ENCODE measurements at places on chromosomes 2 and 18.

DNA sequence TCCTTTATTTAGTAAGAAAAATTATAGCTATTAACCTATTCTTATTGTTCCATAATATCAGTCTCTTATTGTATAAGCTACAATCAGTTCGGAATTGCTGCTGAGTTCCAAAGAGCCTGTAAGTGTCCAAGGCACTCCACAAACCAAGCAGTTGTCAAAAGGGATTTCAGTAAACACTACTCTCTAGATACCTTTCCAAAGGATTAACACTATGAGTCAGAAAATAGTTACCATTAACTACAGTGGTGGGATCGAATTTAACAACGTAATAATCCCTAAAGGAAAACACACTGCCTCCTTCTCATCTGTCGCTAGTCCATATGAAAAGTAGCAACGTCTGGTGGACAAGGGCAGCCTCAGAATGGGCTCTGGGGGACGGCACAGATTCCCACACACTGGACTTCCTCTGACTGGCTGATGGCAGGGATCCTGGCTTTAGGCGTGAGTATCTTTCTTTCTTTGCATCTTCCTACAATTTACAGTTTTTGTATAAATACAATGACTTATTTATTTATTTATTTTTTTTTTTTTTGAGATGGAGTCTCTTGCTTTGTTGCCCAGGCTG lies 8.8 kb downstream of the TGFBRAP1 start:
- DNase-seq = no peak

DNA sequence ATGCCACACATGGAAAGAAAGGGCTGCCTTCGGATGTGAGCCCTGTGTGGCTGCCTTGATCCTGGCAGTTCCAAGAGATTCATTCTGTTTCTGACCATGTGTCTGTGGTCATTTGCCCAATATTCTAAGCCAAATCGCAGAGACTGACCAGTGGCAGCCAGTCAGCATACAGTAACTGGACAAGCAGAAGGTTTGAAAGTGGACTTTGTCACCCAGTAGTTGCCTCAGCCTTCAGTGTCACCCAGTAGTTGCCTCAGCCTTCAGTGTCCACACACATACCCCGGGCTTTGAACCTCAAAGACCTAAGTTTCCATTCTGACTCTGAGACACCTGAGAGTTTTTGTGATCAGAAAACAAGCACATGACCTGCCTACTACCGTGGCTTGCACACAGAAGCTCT lies 5.0 kb downstream of the RFX8 start:
- DNase-seq = no peak

GRCh38 chr18:9690418-9691188 lies 17.5 kb upstream of the RAB31 start:
- DNase-seq = no peak

DNA sequence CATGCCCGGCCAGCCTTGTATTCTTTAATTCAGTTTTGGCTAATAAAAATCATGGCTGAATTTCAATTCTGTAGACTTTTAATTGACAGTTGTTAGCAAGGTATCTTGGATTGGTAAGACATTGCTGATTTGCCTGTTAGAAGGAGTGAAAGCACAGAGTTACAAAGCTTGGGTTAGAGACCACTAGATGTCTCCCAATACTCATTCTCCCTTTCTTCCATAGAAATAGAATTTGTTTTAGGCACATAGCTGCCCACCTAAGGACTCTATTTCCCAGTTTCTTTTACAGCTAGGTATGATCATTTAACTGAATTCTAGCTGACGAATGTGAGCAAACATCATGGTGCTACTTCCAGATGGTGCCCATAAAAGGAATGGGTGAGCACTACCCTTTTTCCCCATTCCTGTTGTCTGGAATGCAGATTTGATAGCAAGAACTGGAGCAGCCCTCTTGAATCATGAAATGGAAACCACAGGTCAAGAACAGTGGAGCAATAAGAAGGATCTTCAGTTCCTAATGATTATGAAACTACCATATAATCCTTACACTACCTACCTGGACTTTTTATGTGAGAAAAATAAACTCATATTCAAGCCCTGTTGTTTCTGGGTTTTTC lies 17.5 kb downstream of the PECR start:
- DNase-seq = peak; percentile 22

DNA sequence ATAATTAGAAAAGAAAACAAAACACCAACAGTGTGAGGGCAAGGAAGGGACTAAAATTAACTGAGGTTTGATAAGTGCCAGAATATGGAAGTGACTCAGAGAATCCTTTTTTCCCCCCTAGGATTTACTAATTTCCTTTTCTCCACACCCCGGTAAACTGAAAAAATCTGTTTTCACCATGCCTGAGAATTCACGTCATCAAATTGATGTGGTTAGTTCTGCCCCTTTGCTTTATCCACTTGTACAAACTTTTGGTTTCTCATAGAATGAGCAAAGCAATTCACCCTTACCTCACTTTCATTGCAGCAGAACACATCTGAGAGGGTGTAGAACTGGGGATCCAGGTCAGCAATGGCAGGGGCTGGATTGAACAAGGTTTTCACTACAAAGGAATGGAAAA lies 57.8 kb downstream of the RBKS start:
- DNase-seq = peak; percentile 87

DNA sequence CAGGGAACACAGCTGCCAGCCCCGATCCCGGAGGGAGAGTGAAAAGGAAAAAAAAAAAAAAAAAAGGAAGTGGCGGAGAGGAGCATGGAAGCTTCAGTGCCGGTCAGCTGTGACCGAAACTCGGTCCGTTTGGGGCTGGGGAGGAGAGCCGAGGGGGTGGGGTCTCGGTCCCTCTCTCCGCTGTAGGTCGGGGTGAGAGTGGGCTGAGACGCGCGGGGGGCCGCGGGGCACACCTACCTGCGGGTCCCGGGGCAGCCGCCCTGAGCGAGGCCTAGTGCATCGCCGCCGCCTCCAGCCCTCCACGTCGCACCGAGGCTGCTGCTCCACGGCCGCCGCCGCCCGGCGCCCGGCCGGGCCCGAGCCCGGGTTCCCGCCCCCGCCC lies 536 bp downstream of the VPS54 start:
- peak; percentile 72 for DNase-seq

DNA sequence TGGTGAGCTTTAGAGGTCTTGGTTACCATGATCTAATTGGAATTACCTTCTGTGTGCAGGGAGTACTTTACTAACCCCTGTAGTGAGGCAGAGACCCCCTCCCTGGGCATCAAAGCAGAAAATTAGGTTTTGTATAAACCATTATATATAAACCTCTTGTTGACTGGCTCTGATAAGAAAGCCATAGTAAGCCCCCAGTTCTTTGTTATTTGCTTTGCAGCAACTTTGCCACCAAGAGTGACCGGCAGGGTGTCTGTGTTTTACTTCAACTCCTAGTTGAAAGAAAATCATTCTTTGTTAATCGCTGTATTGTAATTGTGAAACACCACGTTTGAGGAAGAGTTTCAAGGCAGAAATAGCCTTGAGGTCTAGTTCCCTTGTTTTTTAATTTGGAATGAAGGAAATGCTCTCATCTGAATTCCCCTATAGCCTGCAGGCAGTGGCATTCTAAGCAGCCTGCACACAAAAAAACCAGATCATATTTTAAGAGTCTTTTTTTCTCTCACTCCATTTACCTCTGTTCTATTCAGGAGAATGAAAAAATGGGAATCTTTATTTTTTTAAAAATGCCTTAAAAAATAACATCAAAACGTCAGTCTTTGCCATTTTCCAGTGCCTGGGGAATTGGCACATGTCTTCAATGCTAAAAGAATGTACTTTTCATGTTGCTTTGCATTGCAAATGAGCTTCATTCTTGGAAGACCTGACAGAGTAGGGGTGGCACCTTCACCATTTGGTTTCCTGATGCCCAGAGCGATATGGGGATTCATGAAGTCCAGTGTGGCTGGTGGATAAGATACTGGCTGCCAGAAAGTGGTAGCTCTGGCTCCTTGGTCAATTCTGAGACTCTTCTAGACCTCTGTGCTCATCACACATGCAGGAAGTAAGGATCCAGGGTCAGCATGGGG lies 338.1 kb downstream of the SLC4A3 start:
- no peak for DNase-seq

DNA sequence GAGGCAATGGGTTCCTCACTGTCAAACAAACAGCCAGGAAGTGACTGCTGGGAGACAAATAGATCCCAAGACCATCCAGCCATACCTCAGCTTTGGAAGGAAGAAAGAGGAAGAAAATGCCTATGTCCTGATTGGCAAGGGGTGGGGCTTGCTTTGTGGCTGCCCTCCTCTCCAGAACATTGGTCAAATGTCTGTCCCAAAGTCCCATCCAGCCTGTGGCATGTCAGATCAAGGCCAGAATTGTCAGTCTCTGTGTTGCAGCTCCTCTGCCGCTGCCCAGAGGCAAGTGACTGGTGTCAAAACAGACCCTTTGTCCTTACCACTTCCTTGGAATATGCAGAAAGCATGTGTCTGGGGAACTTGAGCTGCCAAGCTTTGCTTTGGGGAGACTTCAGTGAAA lies 63.0 kb upstream of the SMAD2 start:
- DNase-seq = peak; percentile 32

DNA sequence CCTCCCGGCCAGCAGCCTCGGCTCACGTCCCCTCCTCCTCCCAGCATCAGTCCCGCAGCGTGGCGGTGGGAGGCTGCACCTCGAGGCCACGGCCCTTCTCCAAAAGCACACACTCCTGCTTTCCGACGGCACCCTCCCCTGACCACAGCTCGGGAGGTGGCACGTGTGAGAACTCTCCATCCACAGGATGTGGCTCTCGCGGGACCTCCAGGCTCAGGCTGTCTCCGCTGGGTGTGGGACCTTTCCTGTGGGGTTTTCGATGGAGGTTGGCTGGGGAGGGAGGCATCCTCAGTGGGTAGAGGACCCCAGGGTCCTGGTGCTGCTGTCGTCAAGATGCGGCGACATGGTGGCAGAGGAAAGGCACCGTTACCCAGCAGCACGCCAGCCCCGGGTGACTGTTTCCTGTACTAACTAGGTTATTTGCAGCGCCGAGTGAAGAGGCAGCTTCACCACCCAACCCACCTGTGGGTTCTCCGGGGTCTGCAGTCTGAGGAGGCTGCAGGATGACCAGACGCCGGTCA lies 42.8 kb upstream of the KCNG2 start:
- DNase-seq = no peak

GRCh38 chr18:60976976-60977375 lies 356.3 kb upstream of the CDH20 start:
- DNase-seq = no peak

- no peak for DNase-seq
These were observed 145.5 kb upstream of the ITGA6 start for GRCh38 chr2:172281648-172282570.

- DNase-seq = peak; percentile 71
These were observed 47.5 kb downstream of the EML4 start for GRCh38 chr2:42216694-42217093.

- no peak for DNase-seq
These were observed 812 bp downstream of the SOWAHC start for GRCh38 chr2:109614715-109615636.

- DNase-seq = no peak
These were observed 24.9 kb downstream of the COPS9 start for GRCh38 chr2:240111253-240111652.

DNA sequence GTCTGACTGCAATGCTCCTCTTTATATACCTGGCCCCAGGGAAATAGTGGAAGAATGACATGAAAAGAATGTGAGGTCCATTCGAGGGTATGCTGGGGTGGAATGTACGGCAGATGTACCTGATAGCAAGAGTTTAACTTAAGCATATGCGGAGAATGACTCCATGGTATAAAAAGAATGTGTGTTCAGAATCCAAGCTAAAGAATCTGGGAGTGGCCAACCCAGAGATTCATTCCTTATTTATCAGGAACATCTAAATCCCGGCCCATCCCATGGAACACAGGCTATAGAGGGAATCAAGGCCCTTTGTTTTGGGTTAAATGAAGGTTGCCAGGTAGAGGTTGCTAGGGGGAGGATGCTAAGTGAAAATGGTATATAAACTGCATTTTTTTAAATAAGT lies 150.0 kb downstream of the ZNF385B start:
- DNase-seq = no peak

DNA sequence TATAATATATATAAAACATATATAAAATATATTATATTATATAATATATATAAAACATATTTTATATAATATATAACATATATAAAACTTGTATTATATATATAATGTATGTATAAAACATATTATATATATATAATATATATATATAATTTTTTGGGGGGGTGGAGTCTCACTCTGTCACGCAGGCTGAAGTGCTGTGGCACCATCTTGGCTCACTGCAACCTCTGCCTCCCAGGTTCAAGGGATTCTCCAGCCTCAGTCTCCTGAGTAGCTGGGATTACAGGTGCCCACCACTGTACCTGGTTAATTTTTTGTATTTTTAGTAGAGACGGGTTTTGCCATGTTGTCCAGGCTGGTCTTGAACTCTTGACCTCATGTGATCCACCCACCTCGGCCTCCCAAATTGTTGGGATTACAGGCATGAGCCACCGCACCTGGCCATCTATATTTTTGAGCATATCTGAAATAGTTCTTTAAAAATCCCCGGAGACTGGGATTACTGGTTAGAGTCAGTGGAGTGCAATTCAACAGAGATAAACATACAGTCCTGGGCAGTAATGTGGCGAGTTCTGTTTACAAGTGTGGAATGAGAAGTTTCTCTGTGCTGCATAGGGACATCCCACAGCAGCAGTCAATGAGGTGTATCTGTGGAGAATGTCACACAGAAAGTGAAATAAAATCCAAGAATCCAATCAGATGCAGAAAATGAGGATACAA lies 208.4 kb downstream of the MYCN start:
- DNase-seq = no peak

DNA sequence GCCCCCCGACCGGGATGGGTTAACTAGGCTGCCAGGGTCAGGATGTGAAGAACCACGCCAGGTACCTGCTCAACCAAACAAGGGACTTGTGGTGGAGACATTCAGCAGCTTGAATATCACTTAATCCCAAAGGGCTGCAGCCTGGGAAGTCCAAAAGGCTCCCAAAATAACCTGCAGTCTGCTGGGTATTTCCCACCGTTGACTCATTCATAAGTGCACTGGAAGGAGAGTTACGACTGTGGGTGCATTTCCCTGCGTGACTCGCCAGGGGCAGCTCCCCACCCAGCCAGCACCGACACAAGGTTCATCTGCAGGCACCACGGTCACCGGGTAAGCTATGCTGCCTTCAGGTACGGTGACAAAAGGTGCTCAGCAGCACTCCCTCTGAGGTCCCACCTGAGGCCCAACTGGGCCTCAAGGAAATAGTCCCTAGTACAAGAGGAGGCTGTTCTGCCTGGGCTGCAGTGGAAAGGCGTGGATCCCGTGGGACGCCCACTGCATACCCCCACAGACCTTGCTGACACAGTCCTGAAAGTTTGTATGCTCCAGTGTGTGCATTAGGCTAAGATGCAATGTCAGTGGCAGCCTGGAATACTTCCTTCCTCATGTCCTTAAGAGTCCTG lies 86.5 kb downstream of the UXS1 start:
- no peak for DNase-seq

DNA sequence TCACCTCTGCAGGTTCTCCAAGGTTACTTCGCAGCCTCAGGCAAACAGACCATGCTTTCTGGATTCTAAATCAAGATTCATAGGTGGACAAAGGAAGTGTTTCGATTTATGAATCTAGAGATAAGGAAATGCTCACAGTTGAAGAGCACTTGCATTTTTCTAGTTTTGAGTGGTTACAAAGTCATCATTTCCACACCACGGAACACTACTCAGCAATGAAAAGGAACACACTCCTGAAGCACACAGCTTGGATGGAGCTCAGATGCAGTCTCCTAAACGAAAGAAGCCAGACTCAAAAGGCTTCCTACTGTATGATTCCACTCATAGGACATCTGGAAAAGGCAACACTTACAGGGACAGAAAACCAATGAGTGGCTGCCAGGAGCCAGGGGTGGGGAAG lies 31.7 kb downstream of the SDC1 start:
- no peak for DNase-seq

All from NB4 (cell line).